ENCODE measurements at places on chromosomes 6 and 20. TPM values are rescaled to one million over a fixed set of nuclear protein-coding genes. Genes with fewer than 3 reads are reported as not detected.

Gene HLA-DPA1
- total RNA-seq, result 31.2 TPM

GRCh38 chr6:74785236-74785635 lies 420.6 kb downstream of the COL12A1 start:
- DNase-seq, result no peak

DNA sequence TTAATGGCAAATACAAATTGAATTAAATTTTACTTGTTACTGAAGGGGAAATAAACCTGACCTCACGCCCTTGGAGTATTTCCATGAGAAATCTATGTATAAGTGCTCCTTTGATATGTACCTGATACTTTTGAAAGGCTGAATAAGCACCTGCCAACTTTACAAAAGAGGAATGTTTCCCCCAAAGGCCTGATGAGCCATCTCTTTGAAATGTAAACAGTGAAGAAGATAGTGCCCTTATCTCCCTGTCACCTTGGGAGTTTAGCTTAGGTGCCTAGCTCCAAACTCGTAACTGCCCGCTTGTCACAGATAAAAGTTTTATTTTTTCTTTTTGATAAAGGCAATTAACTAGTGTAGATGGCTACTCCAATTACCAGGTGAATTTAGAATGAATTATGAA lies 1.1 kb upstream of the ZNF343 start:
- DNase-seq, result no peak

Gene SNAP91
- not detected for total RNA-seq

DNA sequence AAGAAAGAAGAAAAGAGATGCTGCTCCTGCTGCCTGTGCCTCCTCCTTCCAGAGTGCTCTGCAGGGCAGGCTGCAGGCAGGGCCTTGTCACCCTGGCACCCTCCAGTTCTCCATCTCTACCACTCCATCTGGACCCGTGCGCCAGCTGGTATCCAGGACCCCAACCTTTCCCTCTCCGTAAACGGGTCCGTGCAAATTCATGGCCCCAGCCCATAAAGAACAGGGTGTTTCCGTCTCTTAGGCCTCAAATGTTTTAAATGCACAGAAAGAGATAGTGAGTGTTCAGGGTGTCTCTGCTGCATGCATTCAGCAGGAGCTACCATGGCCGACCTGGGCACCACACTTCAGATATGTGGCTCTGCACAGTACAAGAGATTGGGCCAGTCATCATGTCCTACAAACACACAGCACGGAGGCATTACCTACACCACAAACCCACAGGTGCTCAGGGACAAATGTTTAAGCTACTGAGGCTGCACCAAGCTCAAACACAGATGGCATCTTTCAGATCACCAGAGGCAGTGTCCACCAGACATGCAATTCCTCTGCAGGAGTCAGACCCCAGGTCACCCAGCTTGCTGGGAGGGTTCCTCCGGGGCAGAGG lies 258.1 kb downstream of the DLL1 start:
- no peak for DNase-seq

DNA sequence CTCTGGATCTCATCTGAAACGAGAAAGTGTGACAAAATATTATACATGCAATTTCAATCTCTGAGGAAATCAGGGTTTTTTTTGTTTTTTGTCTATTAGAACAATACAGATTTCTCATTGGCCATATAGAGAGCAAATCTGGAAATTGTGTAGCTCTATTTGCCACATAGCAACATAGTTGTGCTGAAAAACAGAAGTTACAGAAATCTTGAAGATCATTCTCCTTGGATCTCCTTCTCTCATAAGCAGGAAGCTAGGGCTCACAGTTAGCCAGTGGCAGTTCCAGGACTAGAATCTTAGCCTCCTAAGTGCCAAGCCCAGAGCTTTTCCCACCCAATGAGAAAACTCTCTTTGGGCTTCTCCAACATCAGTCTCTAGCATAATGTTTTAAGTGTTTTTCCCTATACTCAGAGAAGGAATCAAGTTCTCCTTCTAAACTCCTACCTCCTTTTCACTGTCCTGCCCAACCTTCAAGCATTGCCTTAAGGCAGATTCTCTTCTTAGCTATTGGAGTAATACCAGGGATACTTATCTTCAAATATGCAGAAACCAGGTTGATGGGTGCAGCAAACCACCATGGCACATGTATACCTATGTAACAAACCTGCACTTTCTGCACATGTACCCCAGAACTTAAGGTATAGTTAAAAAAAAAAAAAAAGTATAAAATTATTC lies 211.6 kb downstream of the ALDH8A1 start:
- DNase-seq, result no peak

DNA sequence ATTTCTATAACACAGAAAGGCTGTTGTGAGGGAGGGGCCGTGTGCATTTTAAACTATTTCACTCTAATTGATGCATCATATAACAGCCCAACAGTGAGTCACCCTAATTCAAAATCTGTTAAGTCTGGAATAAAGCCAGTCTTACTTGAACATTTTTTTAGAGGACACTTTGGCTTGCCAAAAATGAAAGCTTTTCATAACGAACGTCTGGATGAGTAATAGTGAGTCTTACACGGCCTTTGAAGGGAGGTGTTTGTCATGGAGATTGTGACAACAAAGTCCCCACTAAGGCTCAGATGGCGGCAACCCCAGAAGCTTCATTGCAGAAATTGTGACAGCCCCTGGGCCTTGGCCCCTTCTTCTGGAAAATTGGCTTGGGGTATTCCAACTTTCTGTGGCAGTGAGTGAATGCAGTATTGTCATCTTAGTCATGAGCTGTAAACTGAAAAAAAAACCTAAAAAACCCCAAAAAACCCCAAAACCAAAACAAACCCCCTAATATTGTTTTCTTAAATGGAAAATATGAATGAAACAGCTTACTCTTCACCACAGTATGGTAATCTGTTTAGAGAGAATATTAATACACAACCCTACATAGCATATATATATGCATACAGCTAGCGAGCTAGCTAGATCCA lies 92.6 kb upstream of the CLDN20 start:
- DNase-seq, result no peak

DNA sequence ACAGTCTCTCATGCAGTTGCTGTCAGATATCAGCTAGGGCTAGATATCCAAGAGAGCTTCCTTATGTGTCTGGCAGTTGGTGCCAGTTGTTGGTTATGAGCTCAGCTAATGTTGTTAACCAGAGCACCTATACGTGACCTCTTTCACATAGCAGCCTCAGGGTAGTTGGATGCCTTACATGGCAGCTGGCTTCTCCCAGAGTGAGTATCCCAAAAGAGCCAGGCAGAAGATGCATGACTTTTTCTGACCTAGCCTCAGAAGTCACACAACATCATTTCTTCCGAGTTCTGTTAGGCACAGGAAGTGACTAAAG lies 175.7 kb downstream of the VEGFA start:
- no peak for DNase-seq

GRCh38 chr20:62578294-62578897 lies 63.9 kb upstream of the SLCO4A1 start:
- DNase-seq, result no peak

DNA sequence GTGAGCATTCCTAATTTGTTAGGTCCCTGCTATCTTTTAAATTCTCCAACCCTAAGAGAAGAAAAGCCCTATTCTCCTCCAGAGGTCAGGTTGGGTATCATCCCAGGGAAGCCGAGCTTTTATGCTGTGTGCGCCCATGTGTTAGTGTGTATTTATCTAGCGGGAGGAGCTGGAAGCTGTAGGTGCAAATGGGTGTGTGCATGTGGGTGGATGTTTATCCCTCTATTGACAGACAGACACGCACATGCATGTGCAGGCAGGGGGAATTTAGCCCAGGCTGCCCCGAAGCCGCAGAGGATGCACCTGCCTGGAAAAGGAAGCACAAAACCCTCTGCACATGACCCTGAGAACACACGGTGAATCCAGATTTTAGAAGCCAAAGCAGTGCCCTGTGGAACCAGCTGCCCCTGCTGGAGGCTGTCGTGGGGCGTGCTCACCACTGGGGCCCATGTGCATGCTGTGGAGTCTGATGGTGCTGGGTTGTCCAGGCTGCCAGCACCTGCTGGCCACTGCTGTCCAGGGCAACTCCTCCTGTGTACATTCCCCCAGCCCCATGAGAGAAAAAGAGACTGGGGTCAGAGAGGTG lies 397.5 kb downstream of the TAF4 start:
- no peak for DNase-seq

DNA sequence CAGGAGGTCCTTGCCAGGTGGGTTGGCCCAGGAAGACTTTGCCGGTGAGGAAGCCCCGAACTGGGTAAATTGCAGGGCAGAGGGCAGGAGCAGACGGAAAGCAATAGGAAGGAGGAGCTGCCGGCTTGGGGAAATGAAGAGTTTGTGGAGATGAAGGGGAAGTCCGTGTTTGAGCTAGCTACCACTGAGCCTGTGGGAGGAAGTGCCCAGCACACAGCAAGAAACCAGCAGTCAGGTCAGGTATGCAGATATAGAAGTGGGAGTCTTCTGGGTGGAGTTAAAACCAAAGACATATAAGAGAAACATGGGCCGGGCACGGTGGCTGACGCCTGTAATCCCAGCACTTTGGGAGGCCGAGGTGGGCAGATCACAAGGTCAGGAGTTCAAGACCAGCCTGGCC lies 34.7 kb downstream of the CD24 start:
- DNase-seq, result no peak

DNA sequence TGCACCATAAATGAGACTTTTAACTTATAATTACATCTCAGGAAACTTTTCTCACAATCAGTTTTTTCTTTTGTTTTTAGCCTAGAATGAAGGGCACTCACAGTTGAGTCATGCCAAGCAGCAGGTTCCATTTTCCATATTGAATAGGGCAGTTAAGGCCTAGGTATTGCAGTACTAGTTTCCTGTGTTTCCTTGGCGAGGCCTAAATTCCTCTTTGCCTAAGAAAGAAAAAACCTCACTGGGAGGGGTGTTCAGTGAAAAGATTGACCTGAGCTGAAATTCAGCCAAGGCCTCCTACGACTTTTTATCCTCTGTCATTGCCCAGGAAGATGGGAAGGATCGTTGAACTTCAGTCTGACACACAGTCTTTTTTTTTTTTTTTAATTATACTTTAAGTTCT lies 85.5 kb downstream of the IMPG1 start:
- DNase-seq, result no peak

GRCh38 chr6:129188795-129189194 lies 305.9 kb downstream of the LAMA2 start:
- DNase-seq, result no peak

Gene DSP
- total RNA-seq, result 41.2 TPM

Gene SIRPD
- not detected for total RNA-seq

DNA sequence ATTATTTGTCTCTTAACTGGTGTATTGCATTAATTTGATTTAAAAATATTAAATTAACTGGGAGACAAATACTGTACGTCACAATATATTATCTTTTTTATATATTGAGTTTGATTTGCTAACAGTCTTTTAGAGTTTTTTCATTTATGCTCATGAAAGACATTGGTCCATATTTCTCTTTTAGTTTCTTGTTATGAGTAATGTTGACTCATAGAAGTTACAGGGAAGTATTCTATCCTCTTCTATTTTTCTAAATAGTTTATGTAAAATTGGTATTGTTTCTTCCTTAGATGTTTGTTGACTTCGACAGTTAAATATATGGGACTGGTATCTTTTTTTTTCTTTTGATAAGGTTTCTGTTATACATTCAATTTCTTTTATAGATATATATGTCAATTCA lies 1115.6 kb upstream of the CITED2 start:
- no peak for DNase-seq

DNA sequence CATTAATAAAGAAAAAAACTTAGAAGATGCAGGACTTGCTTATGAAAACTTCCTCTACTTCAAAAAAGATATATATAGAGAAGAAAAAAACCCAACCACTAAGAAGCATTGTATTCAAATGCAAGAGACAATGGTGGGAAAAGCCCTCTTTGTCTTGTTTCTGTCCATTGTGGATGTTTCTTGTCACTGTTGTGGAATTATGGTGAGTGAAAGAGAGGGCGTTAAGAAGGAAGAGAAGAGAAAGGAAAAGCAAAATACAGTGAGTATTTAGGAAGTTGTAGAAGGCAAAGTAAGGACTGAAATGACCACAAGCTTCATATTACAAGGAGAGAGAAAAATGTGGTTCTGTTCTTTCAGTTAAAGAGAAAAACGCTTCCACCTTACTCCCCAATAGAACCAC lies 14.1 kb upstream of the THBD start:
- no peak for DNase-seq

Gene ZC3H12D
- 1.4 TPM for total RNA-seq

DNA sequence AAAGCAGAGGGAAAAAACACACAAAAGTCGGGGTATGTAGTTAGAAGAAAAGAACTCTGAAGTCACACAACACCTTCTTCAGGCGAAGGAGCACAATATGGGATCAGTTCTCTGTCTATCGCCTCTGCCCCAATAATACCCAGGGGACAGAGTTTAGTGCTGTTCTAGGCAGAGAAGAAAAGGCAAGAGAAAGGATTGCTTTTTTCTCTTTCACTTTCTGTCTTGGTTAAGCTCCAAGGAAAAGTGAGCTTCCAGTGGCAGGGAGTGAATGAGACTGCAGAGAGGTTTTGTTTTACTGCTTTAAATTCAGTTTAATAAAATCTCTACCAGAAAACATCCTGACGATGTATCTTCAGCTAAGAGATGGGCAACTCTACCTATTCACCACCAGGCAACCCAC lies 86.6 kb upstream of the STXBP5 start:
- no peak for DNase-seq

DNA sequence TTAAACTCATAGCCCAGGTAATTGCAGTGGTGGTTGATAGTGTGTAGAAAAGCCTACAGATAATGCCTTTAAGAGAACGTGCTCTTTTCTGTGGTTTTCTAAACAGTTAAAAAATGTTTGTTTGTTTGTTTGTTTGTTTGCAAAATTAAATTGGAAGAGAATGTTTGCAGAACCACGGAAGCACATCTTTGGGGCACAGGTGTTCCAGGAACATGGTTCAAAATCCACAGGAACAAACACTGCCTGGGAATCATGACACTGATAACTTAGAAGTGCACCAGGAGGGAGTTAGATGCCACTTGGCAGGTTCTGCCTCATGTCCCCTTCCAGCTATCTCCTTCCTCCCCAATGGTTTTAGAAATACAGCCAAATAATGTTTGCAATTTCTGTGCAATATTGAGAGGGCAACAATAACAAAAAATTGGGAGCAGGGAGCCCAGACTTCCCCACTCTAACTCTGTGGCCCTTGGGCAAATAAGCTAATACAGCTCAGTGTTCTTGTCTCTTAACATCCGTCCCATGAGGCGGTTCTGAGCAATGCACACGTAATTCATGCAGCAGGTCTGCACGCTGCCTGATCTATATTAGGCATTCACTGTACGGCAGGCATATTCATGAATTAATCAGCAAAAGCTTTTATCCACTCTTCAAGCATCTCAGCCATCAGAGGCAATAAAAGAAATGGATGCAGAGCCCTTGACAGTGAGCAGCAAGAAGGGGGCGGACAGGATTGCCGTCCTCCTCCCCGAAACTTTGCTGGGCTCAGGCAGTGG lies 274.3 kb upstream of the FOXQ1 start:
- no peak for DNase-seq

Data from liver (tissue), 10 donors.